ENCODE measurements at places on chromosomes 13 and 19.

GRCh38 chr13:93413972-93414717, 187.5 kb downstream of the GPC6 start:
- no peak for DNase-seq

DNA sequence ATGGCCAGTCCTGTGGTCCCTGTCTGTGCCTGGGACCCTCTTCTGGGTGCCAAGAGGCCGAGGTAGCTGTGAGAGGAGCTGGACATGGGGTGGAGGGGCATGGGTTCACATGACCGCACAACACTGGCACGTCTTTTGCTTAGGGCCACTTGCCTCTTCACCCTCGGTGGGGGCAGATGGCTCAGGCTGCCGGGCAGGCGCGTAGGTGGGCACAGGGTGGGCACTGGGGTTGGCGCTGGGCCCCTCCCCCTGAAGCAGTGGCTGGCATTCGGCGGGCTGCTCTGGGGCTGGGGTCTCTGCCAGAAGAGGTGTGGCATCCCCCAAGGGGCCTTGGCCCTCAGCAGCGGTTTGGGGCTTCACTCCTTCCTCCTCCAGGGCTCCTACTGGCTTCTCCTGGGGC, 8.4 kb downstream of the PALM3 start:
- no peak for DNase-seq

DNA sequence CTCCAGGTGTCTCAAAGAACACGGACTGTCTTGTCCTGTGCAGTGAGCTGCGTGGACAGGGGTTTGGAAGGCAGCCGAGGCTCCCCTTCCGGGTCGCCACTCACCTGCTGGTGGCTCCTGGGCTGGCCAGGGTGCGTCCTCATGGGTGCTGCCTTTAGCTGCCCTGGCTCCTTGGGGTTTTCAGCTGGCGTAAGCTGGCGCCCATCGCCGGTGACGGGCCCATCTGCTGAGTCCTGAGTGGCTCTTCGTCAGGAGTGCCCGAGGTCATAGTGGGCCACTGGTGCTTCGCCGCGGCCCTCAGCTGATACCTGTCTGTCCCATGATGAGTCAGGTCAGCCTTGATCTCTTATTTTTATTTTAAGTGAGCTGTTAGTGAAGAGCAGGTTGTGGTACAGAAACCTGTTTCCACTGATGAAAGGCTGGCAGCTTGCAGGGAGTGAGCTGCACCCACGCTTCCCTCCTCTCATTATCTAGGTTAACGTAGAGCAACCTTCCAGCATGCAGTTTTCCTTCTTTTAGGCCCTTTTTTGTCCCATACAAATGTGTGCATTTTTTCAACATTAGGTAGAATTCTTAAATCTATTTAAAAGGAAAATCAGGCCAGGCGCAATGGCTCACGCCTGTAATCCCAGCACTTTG, 18.4 kb downstream of the EPN1 start:
- DNase-seq = no peak

GRCh38 chr13:77537289-77537919, 1.9 kb downstream of the SCEL start:
- no peak for DNase-seq

DNA sequence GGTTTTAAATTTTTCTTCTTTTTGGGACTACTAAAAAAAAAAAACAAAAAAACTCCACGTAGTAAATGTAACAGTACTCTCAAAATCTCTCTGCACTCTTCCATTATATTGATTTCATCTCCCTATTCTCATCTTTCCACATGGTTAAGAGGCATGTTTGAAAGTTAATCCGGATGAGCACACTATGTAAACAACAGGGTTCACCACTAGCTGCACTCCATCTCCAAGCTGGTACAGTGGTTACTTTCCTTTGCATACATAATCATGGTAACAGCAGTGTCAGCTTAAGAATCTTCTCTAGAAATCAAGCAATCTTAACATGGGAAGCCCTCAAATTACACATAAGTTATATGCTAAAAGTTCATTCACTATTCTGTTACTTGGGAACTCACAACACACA, 92.6 kb downstream of the MIPEP start:
- DNase-seq = no peak

- DNase-seq = no peak
These were observed 184.2 kb downstream of the SLITRK6 start for GRCh38 chr13:85615031-85615430.

- DNase-seq = no peak
These were observed 2819.7 kb downstream of the PCDH9 start for GRCh38 chr13:64410276-64411053.

DNA sequence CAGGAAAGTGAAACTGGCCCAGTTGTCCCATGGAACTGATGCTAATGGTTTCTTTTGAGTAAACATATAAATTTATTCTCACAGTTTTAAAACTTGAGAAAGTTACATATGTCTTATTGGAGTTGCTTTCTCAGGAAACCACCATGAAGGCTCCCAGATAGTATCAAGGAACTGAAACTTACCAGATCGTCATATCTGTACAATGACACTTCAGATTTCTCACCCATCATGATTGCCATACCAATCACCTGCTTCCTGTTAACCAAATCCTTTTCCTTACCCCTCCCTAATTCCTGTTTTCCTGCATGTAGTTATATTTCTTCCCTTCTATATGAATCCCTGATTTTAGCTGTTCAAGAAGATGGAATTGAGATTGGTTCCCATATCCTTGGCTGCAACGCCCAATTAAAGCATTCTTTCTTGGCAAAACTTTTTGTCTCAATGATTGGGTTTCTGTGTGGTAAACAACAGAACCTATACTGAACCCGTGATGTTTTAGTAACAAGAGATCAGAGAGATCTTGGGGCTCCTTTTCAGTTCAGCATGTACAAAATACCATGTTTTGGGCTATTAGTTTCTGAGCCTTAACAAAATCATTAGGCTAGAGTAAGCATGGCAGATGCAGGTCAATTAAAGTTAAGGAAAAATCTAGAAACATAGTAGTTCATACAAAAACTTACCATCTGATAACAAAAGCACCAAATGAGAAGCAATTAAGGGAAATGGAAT, 781.3 kb upstream of the MIR17HG start:
- DNase-seq = no peak

GRCh38 chr13:102038787-102039186, 363.1 kb downstream of the FGF14 start:
- no peak for DNase-seq

DNA sequence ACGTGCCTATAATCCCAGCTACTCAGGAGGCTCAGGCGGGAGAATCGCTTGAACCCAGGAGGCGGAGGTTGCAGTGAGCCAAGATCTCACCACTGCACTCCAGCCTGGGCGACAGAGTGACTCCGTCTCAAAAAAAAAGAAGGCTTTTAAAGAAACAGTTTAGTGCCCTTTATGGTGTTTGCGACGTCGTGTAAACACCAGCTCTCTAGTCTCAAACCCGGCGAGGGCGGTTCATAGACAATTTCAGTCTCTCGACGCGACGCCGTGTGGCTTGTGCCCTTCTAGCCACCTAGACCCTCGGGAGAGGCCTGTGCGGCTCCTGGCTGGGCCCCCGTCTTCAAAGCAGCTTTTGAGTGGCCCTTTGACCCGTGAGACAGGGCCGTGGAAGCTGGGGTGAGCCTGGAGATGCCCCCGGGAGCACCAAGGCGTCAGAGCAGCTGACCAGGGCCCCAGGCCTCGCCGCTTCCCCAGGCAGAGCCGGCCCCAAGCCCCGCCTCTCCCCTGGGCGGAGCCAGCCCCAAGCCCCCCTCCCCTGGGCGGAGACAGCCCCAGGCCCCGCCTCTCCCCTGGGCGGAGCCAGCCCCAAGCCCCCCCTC, 5.0 kb upstream of the MADCAM1 start:
- DNase-seq = no peak

DNA sequence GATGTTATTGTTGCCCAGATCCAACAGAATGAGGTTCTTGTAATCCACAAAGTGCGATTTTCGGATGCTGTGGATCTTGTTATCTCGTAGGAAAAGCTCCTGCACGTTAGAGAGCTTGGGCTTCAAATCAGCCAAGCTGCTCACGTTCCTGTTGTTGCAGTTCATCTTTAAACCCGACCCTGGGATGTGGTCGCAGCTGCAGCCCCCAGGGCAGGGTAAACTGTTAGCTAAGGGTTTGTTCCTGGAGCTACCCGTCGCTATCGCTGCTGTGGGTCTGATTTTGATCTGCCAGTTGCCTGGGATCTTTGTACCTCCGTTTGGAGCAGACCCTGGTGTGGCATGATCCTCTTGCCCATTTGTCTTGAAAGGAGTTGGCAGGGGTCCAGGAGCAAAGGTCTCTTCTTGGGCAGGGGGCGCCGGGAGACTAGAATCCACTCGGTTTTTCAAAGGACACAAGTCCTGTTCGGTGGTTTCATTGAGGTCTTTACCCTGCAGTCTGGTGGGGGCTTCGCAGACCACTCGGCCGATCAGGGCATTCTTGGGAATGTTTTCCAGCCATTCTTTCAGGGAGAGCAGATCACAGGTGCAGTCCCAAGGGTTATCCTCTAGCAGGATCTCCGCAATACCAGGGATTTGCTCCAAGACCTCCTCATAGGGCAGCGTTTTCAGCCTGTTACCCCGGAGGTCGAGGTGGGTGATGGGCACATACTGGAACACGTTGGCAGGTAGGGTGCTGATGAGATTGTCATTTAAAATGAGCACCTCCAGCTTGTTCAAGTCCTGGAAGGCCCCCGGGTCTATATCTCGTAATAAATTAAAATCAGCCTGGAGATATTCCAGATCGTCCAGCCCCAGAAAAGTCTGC, 1.8 kb downstream of the SLITRK1 start:
- no peak for DNase-seq

- no peak for DNase-seq
These were observed 15.2 kb upstream of the TLE6 start for GRCh38 chr19:2962018-2962670.

DNA sequence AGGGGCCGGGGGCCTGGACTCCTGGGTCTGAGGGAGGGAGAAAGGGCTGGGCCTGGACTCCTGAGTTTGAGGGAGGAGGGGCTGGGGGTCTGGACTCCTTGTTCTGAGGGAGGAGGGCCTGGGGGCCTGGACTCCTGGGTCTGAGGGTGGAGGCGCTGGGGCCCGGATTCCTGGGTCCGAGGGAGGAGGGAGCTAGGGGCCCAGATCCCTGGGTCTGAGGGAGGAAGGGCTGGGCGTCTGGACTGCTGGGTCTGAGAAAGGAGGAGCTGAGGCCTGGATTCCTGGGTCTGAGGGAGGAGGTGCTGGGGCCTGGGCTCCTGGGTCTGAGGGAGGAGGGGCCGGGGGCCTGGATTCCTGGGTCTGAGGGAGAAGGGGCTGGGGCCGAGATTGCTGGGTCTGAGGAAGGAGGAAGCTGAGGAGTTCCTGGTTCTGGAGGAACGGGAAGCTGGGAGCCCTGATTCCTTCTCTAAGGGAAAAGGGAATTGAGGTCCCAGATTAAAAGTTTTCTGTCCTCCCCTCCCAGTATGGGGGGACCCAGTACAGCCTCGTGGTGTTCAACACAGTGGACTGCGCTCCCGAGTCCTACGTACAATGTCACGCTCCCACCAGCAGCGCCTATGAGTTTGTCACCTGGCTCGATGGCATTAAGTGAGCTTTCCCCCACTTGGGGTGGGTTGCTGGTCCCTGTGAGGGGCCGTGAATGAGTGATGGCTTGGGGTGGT, 721 bp downstream of the MED25 start:
- no peak for DNase-seq

- no peak for DNase-seq
These were observed 22.6 kb downstream of the SUGP1 start for GRCh38 chr19:19297759-19298158.

DNA sequence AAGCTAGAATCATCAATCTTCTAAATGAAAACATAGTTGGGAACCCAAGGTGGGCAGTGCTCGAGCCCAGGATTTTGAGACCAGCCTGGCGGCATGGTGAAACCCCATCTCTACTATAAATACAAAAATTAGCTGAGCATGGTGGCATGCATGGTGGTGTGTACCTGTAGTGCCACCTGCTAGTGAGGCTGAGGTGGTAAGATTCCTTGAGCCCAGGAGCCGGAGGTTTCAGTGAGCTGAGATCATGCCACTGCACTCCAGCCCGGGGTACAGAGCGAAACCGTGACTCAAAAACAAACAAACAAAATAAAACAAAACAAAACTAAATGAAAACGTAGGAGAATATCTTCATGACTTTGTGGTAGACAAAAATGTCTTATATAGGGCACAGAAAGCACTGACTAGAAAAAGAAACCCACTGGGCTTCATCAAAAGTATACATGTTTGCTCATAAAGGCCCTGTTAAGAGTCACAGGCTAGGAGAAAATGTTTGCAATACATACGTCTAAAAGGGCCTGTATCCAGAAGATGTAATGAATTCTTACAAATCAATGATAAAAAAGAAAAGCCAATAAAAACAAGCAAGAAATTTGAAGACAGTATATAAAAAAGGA, 353.6 kb downstream of the FGF9 start:
- no peak for DNase-seq

GRCh38 chr13:63693696-63694095, 2278.0 kb upstream of the PCDH20 start:
- DNase-seq = no peak

DNA sequence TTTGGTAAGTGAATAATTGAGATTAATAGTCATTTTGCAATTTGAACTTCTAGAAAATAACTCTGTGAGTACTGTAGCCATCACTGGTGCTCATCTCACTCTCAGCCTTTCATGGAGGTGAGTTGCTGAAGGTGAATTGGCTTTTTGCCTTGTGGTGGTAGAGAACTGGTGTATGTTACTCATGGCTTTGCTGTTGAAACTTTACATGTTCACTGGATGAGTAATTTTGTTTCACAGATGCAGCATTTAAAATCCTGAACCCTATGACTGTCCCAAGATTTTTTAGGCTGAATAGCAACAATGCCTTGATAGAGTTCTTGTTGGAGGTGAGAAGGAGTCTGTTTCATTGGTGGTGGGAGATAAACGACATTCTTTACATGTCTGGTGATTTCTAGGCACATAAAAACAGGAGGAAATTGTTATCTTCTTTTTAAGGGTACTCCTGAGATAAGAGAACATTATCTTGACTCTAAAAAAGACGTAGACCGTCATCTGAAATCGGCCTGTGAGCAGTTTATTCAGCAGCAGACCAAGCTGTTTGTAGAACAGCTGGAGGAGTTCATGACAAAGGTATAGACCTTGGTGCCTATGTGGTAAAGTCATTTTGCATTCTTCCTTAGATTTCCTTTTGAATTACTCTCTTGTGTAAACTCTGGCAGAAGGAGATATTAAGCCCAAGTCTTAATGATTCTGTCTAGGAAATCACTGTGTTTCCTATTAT, 53.9 kb downstream of the COG3 start:
- no peak for DNase-seq

DNA sequence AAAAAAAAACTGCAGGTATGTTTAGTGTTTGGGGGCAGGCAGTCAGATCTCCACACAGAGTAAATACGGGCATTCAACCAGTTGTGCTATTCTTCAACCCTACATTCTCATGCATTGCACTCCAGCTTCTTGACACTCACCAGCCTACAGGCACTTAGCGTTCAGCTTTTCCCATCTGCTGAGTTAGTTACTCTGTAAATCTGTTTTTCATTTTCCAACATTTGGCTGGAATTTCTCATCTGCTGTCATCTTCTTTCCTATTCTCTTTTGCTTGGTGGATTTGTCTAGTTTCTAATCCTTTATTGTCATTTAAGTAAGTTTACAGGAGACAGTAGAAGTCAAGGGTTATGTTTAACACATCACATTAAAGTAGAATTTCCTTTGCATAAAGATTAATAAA, 1318.9 kb downstream of the OLFM4 start:
- no peak for DNase-seq

All from T-helper 2 cell (primary cell).